ENCODE measurements at places on chromosomes 13 and 19.

DNA sequence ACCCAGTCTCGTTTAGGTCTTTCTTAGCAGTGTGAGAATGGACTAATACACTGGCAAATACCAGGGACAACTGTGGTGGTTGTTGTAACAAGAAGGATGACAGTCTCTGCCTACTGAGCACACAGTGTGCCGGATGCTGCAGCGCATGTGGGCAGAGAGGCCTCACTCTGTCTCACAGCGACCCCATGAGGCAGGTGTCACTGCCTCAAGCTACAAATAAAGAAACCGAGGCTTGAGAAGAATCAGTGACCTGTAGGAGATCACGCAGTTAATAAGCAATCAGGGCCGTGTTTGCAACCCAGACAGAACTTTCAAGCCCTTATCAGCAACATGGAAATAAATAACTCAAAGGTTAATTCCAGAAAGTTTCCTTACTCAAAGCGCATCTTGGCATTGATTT, 40.5 kb upstream of the GAS6 start:
- peak; percentile 49 for DNase-seq

GRCh38 chr13:107830804-107831203, 384.5 kb downstream of the LIG4 start:
- no peak for DNase-seq

- no peak for DNase-seq
Observed at GRCh38 chr13:99982036-99982730, 599 bp downstream of the ZIC2 start.

DNA sequence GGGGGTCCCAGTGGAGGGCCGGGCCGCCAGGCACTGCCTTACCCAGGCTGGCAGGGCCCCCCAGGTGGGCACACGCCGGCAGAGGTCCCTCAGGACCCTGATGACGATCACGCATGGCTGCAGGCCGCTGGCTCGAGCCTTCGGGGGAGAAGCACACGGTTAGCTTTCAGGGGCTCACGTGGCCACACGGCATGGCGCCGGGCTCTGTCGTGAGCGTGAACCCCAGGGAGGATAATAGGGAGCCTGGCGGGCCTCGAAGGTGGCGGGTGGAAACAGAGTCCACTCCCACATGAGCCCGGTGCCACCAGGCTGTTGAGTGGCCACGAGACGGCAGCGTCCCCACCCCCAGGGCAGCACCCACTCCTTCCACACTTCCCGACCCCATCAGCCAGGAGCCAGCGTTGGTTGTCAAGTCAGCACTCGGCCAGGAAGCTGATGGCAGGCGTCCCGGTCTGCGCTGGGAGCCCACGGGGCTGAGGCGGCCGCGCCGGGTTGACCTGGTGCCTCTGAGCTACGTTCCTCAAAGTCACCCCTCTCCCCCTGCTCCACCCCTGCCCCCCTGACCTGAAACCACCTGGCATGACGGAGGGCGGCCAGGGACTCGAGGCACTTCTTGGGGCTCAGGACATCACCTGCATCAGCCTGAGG, 24.7 kb upstream of the MATK start:
- no peak for DNase-seq

DNA sequence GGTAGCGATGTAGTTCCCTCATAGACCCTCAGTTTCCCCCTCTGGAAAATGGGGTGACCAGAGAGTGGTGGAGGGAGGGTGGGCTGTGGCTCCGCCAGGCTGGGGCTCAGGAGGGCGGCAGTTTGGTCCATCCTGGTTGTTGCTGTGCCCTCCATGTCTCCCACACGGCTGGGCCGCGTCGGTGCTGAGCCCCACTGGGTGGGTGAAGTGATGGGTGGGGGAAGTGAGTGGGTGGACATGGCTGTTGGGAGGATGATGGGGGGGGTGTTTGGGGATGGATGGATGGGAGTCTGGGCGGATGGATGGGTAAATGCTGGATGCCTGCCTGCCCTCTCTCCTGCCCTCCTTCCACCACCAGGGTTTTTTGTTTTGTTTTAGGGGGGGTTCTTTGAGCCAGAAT, 16.6 kb upstream of the EHD2 start:
- no peak for DNase-seq

GRCh38 chr19:5953030-5953589, 24.8 kb downstream of the RANBP3 start:
- DNase-seq, result no peak

DNA sequence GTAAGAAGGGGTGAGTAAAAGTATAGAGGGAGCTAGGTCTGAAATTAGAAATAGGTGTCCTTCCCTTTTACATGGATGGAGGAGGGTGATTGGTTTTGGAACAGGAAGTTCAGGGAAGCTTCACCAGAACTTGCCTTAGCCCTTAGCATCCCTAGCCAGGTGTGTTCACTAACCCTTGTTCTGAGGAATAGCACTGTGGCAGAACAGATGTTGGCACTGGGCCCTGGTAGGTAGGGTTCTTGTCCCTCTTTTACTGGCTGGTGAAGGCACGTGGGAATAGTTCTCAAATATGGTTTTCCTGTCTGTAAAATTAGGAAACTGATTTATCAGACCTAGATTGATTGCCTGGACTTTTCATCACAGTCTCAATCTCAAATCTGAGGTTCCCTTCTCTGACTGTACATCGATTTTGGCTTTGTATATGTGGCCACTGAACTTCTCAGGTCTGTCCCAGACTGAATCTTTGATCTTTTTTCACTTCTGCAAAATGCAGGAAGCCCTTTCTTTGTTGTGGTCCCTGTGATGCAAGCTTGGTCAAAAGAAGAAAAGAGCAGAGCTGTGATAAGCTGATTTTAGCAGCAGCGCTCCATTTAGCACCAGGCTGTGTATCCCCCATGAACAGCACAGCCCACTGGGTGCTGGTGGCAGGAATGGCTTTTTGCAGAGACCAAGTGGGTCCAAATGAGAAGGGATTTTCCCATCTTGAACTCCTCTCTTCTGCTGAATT, 86.2 kb upstream of the HTR2A start:
- DNase-seq, result no peak

GRCh38 chr13:102147353-102147752, 254.5 kb downstream of the FGF14 start:
- DNase-seq, result no peak

GRCh38 chr19:45162608-45163143, 1.9 kb upstream of the NKPD1 start:
- DNase-seq, result no peak

DNA sequence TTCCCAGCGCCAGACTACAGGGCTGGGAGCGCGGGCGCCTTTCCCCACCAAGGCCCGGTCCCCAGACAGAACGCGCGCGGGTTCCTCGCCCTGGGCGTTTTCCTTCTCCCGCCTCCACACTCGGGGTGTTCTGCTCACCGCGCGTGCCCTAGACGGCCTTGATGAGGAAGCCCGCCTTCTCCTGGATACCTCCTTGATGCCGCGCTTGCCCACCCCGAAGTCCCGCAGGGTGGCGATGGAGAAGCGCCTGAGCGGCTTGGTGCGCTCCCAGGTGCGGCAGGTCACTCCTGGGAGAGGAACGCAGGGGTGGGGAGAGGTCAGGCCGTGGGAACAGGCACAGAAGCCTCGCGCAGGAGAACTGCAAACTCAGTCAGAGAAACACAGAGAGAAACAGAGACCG, 34.8 kb downstream of the CYP2B6 start:
- no peak for DNase-seq

GRCh38 chr19:4374498-4375163, 25.7 kb downstream of the SH3GL1 start:
- DNase-seq, result peak; percentile 93

- peak; percentile 67 for DNase-seq
Observed at GRCh38 chr19:12779162-12779993, 4.0 kb upstream of the HOOK2 start.

DNA sequence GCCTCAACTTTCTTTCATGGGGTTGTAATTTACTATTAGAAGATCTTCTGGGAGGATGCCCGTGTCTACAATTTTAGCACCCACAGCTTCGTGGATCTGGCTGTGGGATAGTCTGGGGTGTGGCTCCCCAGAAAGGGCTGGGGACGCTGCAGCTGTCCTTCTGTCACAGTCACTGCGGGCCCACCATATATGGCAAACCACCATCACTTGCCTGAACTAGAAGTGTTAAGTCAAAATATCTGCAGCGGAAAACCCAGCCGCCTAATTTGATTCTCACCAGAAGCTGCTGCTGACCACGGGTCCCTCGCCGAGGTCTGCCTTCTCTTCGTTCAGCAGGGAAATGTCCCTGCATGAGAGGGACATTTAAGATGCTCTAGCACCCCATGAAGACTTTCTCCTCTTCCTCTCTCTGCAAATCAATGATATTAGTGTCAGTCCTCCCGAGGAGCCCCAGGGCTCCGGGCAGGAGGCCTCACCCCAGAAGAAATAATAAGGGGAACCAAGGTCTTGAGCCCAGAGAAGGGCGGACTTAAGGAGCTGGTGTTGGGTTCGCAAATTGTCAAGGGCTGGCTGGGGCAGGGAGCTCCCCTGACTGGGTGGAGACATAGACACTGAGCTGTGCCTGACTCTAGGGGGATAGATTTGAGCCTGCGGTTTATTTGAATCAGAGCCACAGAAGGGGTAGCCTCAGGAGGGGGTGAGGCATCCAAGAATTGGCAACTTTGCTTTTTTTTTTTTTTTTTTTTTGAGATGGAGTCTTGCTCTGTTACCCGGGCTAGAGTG, 3.0 kb upstream of the MATK start:
- DNase-seq, result no peak

DNA sequence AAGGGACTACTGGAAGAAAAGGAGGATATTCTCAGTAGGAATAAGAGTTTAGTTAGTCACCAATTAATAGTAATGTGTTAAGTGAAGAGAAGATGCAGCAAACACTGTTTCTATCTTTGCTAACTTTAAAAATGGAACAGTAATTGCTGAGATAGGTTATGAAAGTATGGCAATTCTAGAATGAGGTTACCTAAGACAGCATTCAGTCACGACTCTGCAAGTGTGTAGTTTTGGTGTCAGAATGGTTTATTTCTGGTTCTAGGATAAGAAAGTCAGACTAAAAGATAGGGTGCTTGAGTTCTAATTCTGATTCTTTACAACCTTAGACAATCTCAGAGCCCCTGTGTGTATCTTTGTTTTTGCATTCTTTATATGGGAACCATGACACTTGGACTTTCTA, 138.1 kb downstream of the POU4F1 start:
- DNase-seq, result no peak

GRCh38 chr19:29714953-29715700, at the start of gene C19orf12:
Gene C19orf12 (minus strand): TSS chr19:29715261. CDS start chr19:29708413, 6,848 bp downstream.
- DNase-seq, result peak; percentile 82

GRCh38 chr13:92727118-92727517, 499.5 kb upstream of the GPC6 start:
- DNase-seq, result no peak

GRCh38 chr19:47792616-47793015, 11.7 kb downstream of the TPRX1 start:
- no peak for DNase-seq

DNA sequence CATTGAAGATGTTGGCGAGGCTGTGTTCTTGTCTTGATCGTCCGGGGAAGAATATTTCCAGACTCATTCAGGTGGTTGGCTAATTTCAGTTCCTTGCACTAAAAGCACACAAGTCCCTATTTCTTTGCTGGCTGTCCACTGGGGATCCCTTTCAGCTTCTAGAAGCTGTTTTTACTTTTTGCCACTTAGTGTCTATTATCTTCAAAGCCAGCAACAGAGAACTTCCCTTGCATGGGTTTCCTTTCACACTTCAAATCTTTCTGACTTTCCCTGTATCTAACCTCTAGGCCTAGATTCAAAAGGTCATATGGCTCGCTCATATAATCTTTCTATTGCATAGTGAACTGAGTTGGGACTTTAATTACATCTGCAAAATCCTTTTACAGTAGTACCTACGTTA, 215.3 kb upstream of the PCDH9 start:
- DNase-seq, result no peak

DNA sequence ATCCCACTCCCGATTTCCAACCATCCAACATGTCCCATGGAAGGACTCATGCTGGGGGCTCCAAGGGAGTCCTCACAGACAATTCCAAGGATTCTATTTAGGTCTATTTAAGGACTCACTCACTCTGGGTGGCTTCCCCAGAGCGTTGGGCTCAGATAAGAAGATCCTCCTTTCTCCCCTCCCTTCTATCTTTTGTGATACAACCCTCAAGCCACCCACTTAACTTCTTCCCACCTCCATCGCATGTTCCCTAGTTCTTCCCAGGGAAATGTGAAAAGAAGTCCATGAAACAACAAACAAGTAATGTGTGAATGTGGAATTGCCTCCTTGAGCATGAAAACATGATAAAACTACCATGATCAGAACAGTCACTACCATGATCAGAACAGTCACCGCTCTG, 29.4 kb downstream of the INSR start:
- DNase-seq, result no peak

DNA sequence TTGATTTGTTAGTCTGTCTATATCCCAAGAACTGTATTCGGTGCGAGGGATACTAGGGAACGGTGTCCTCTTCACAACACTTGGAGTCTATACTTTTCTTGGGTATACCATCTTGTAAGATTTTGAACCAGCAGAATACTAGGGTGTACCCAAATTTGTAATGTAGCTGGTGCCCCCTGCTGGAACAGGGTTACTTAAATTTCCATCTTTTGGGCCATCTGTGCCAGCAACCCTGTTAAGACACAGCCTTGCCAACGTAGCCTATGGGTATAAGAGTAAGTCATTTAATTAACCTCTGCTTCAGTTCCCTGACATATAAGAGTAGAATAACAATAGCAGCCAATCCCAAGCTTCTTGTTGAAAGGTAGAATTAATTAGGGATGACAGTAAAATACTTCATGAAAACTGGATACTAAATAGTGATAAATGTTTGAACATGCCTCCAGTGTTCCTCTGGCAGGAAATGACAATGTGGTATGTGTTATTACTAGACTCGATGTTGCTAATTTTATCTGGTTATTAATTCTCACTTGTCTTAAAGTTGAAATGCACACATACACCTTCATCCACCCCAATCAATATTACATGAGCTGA, 607.6 kb downstream of the FGF9 start:
- peak; percentile 56 for DNase-seq

DNA sequence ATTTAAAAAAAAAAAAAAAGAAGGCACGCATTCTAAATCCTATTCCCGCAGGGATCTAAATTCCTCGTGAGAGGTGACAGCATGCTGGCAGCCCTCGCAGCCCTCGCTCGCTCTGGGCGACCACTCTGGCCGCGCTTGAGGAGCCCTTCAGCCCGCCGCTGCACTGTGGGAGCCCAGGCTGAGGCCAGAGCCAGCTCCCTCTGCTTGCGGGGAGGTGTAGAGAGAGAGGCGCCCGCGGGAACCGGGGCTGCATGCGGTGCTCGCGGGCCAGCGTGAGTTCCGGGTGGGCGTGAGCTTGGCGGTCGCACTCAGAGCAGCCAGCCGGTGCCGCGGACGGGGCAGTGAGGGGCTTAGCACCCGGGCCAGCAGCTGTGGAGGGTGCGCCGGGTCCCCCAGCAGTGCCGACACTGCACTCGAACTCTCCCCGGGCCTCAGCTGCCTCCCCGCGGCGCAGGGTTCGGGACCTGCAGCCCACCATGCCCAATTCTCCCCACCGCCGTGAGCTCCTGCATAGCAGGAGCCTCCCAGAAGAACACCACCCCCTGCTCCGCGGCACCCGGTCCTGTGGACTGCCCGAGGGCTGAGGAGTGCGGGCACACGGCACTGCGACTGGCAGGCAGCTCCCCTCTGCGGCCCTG, 553.9 kb downstream of the LMO7 start:
- no peak for DNase-seq
